ENCODE measurements at places on chromosomes 13 and 19.

DNA sequence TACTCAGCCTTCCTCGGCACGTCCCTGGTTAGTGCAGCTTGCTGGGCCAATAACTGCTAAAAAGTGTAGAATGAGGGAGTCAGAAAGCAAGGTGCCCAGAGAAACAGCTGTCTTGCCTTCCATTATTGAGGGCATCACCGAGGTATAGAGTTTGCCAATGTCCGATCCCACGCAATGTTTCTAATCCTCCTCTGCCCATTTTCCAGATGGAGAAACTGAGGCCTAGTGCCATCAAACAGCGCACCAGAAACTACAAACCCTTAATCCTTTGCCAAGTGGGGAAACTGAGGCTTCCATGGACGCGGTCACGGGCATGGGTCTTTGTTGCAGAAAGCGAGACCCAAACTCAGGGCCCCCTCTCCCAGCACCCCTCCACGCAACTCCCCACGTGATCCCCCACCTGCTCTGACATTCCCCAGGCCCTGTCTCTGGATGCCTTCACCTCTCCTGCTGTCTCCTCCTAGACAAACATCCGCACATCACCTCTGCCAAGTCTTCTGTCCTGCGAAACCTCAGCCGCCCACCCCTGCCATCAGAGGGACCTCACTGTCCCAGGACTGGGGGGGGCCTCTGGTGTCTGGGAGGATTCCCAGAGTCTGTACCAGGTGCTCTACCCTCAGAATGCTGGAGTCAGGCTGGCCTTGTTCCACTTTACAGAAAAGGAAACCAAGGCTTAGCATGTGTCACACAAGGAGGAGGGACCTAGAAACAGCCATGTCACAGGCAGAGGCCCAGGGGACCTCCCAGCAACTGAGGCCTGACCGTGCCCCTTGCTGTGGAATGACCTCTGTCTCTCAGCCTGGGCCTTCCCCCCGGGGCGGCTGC, 930 bp upstream of the PDE4C start:
- no peak for DNase-seq

GRCh38 chr13:42048342-42048683, at the start of gene DGKH:
Gene DGKH (plus strand): TSS chr13:42048648. CDS start chr13:42048774, 126 bp downstream.
- no peak for DNase-seq

- DNase-seq: no peak
Measured at GRCh38 chr13:22053053-22053452, 382.2 kb downstream of the FGF9 start.

DNA sequence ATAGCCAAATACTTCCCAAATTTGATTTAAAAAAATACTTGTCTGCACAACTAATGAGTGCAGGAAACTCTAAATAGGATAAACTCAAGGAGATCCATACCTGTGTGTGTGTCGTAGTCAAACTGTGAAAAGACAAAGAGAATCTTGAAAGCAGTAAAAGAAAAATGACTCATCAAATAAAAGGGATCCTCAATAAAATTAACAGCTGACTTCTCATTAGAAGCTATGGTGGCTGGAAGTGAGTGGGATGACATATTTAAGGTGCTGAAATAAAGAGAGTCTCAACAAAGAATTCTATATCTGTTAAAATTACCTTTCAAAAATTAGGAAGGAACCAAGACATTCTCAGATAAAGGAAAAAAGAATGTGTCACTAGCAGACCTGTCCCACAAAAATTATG, 13.7 kb downstream of the RNASEH2B start:
- no peak for DNase-seq

- peak; percentile 64 for DNase-seq
Measured at GRCh38 chr19:1942078-1942933, 1.3 kb downstream of the CSNK1G2 start.

GRCh38 chr13:54449922-54450321, 1421.3 kb downstream of the OLFM4 start:
- no peak for DNase-seq

DNA sequence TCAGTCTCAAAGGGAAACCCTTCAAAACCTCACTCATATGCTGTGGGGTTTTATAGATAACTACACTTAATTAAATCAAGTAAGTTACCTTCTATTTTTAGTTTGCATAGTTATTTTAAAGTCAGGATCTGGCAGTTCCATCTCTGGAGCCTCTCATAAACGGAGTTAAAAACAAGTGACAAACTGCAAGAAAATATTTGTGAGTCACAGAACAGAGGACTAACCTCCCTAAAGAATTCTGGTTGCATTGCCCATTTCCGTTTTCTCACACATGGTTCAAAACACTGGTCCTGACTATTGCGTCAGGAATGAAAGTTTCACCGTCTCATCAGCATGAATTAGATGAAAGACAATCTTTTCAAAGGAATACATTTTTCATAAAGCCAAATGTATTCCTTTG, 10.6 kb downstream of the RXFP2 start:
- no peak for DNase-seq

GRCh38 chr19:52936151-52936953, 13.1 kb upstream of the ZNF888 start:
- DNase-seq: no peak

DNA sequence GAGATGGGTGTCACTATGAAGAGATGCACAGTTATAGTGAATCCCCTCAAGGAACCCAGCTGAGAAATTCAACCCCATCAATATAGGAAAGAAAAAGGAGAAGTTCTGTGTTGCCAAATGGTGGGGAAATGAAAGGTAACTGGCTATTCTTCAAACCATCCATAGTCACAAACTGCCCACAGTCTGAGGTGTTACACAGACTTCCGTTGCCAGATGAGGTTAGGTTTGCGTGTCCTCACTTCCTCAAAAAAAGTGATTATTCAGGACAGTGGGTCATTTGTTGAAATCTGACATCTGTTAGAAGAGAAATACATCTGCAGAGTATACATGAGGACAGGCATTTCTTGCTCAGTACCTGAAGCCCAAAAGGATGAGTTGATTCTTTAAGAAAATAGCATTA, 9.0 kb downstream of the SIGLEC5 start:
- no peak for DNase-seq

DNA sequence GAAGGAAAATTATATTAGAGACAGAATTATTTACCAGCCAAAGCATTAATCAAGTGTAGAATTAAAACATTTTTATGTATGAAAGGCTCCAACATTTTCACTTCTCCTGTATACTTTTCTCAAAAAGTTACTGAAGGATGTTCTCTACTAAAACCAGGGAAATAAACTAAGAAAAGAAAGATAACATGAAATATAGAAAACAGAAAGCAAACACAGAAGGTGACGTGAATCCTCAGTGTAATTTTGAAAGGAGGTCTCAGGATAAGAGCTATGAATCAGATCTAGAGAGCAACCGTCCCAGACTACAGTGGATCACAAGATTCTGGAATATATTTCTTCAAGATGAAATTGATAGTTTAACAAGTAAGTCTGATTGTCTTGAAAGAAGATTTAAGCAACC, 144.5 kb downstream of the CYSLTR2 start:
- no peak for DNase-seq

DNA sequence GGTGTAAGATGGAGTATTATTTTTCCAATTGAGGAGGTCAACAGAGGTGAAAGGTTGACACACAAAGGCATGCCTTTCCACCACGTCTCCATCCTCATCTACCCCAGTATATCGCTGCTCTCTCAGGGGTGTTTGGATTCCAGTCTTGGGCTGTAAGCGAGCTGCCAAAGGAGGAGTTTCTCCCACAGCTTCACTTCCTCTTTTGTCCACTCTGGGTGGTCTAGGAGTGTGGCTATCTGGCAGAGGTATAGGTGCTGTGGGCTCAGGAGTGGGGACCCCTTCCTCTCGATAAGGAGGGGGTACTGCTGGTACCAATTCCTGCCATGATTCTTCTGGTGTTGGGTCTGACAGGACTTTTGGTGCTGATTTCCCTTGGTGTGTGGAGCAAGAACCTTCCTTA, 39.4 kb downstream of the ZNF846 start:
- DNase-seq: no peak

- no peak for DNase-seq
Measured at GRCh38 chr19:33621065-33621785, 528 bp upstream of the CHST8 start.

- no peak for DNase-seq
Measured at GRCh38 chr13:88601949-88602348, 930.8 kb downstream of the SLITRK5 start.

GRCh38 chr19:12546903-12547302, 4.4 kb downstream of the ZNF564 start:
- no peak for DNase-seq

- DNase-seq: no peak
Measured at GRCh38 chr13:32838945-32839344, 177.3 kb upstream of the KL start.

DNA sequence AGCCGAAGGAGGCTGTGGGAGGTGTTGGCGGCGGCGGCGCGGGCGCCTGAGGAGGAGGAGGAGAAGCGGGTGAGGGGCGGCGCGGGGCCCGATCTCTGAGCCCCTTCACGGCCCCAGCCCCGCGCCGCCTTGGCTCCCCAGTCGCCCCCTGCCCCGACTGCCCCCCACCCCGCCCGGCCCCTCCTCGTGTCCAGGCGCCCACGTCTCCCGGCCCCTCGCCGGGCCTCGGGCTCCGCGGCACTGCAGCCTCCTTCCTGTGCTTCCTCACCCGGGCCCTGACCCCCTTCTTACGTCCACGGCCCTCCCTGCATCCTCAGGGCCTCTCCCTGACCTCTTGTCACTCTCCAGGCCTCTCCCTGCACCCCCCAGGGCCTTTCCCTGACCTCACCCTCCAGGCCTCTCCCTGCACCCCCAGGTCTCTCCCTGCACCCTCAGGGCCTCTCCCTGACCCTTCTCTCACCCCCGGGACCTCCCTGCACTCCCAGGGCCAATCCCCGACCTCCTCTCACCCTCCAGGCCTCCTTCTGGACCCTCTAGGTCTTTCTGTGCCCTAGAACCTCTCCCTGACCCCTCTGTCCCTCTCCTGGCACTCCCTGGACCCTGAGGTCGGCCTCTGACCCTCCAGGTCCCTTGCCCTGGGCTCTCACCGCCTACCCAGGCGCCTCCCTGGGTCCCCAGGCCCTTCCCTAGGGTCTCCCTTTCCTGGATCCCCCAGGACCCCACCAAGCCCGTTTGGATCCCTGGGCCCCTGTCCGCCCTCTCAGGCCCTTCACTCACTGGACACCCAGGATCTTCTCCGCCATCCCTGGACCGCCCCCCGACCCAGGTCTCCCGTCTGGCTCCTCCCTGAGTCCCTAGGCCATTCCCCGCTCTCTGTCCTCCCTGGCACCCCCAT, 460 bp downstream of the KMT5C start:
- no peak for DNase-seq

DNA sequence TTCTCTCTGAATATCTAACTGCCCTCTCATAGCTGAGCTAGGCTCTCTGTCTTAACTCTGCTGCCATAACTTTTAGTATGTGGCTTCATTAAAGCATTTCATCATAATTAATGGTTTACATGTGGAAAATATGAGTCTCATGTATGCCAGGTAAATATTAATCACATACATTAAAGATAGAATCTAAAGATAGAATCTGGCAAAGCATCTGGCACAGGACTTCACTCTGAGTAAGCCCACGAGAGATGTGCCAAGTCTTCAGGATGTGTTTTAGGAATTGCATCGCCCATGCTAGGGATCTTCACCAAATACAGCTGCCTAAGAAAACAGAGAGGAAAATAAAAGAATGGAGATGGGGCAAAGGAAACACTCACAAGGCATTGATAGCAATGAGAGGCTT, 285.8 kb downstream of the DIAPH3 start:
- no peak for DNase-seq

DNA sequence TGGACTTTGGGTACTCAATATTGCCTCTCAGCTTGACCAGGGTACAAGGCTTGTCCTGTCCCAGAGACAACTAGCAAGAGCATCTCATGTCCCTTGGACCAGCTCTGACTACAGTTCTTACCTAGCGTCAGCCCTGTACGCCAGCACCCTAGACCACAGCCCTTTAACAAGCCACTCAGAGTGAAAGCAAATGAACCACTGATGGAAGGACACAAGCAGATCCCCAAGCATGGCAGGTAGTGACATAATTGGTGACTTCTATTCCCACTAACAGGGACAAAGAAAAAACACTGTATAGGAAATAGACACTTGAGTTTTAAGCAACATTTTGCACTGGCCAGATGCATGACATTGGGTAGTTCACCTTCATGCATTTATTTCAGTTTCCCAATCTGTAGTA, 8.8 kb upstream of the LRCH1 start:
- no peak for DNase-seq

- no peak for DNase-seq
Measured at GRCh38 chr13:80684217-80684991, 343.5 kb upstream of the SPRY2 start.

DNA sequence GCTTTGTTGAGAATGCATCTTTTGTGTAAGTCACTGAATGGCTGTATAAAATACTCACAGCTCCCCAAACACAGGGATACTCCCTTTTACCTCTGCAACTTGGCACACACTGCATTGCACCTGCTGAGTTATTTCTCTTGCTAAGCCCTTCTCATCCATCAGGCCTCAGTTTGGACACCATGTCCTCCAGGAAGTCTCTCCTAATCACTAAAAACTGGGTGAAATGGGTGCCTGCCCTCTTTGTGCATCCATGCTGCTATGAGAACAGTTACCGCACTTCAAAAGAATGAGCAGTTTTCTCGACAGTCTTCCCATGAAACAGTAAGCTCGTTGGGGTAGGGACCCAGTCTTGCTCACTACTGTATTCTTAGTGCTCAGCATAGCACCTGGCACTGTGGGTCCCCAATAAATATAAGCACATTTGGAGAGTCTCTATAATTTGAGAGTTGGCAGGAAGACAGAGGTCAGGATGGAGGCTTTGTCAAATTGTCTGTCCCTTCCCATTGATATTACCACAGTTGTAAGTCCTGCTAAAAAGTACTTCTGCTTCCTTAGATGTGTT, 4.6 kb upstream of the SLC25A30 start:
- no peak for DNase-seq

DNA sequence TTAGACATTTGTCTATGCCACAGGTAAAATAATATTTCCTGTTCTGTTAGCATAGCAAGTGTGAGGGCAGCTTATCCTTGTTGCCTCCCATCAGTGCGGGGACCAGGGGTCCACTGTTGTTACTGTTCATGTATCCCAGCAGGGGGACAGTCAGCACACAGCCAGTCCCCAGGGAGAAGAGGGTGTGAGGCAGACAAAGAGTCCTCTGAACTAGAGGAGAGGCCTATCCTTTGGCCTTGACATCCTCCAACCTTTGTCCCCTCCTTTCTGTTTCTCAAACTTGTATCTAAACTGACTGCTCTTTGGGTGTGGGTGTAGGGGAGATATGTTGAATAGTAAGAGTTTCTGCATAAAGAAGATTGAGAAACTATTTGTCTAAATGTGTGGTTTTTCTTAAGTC, 2.9 kb upstream of the GPR18 start:
- no peak for DNase-seq

DNA sequence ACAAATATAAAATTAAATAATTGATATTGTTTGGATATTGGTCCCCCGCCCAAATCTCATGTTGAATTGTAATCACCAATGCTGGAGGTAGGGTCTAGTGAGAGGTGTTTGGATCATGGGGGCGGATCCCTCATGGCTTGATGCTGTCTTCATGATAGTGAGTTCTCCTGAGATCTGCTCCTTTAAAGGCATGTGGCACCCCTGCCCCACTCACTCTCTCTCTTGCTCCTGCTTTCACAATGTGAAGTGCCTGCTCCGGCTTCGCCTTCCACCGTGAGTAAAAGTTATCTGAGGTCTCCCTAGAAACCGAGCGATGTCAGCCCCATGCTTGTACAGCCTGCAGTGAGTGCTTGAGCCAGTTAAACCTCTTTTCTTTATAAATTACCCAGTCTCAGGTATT, 248.2 kb downstream of the PCDH9 start:
- DNase-seq: no peak

- no peak for DNase-seq
Measured at GRCh38 chr19:12995596-12996405, 526 bp downstream of the NFIX start.

- DNase-seq: no peak
Measured at GRCh38 chr13:31896427-31896826, 135.1 kb upstream of the FRY start.

- DNase-seq: no peak
Measured at GRCh38 chr13:34751492-34751891, 190.6 kb upstream of the NBEA start.
